ENCODE measurements at places on chromosomes 16 and 17. TPM values are rescaled to one million over a fixed set of nuclear protein-coding genes. Genes with fewer than 3 reads are reported as not detected.
A peak's percentile ranks its signal among the peaks of the same experiment; 100 is the strongest.

DNA sequence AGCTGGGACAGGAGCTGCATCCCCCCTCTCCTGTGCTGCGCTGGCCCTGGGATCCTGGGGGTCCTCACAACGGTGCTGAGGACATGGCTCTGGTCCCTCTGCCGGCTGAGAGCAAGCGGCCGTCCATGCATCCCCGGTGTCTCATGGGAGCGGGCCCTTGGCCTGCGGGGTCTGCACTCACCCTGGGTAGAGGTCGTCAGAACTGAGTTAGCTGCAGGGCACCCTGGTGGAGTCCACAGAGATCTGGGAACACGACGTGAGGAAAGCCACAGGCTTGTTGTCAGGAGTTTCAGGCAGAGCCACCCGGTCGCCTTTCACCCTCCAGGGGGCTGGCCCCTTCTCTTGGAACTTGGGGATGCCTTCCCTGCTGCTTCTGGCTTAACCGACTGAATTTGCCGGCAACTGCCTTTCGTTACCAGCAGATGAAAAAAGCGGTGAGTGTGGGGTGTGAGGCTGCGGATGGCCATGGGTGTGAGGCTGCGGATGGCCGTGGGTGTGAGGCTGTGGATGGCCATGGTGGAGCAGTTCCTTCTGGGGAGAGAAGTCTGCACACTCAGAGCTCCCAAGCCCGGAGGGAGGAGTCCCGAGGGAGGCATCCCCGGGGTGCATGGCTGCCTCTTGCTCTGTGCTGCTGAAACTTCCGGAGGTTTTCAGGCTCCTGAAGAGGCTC lies 81.7 kb downstream of the LMF1 start:
- DNase-seq = no peak

- no peak for DNase-seq
Observed at GRCh38 chr17:17082878-17083277, 40.6 kb downstream of the MPRIP start.

Gene ZNF785
- 6.7 TPM for total RNA-seq

DNA sequence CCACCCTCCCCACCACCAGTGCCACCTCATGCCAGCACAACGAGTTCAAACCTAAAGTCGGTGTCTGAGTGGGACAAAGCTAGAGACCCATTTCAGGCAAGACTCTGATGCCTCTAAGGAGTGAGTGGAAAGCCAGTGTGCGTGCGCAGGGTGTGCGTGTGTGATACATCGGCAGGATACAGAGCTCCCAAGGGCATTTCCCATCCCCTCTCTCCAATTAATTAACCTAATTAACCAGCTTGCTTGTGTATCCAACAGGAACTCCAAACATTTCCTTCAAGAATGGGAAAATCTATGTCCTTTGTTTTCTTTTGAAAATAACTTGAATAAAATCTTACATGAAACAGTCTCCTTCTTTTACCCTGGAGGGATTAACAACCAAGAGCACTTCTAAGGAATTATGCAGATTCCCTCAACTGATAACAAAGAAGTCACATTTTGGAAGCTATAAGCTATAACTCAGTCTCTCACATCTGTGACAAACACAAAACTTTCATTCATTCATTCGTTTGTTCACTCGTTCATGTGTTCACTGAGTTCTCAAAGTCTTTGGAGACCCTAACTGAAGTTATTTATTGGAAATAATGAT lies 9.9 kb downstream of the ATPAF2 start:
- DNase-seq = no peak

- DNase-seq = peak; percentile 69
Observed at GRCh38 chr17:4476511-4477070, 22.1 kb upstream of the SPNS2 start.

GRCh38 chr16:77500286-77500598 lies 65.4 kb upstream of the ADAMTS18 start:
- DNase-seq = no peak

GRCh38 chr16:84579936-84580335 lies 37.9 kb downstream of the COTL1 start:
- no peak for DNase-seq

GRCh38 chr17:10357768-10358167 lies 15.0 kb downstream of the MYH13 start:
- no peak for DNase-seq

DNA sequence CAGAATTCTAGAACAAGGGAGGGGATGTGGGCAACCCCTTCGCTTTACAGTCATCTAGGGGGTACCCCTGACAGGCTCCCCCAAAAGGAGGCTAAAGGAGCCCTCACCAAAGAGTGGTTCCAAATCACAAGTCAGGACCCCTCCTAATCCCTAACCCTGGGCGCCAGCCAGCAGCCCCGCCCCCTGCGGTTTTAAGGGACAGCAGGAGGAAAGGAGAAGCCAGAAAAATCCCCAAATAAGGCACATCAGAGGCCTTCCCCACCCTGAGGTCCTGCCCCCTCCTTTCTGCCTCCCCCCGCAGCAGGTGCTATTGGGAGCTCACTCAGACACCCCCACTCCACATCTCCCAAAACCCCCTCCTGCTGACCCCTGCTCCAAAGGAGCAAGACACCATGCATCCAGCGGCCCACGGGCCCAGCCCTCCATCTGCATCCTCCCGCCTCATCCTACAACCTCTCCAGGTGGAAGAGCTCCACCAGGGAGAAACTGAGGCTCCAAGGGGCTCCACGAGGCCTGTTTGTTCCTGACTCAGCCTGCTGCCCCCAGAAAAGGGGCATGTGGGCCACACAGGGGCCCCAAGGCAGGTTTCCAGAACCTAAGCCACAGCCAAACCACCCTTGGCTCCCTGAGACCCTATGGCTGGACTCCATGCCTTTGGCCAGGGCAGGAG lies 93.5 kb downstream of the GOSR1 start:
- peak; percentile 49 for DNase-seq

Gene ABCA6
- total RNA-seq = 14.6 TPM

- DNase-seq = no peak
Observed at GRCh38 chr17:30956764-30957374, 14.0 kb upstream of the RNF135 start.

- DNase-seq = no peak
Observed at GRCh38 chr16:6510261-6510660, 822.4 kb upstream of the RBFOX1 start.

Gene AATK
- 9.3 TPM for total RNA-seq

DNA sequence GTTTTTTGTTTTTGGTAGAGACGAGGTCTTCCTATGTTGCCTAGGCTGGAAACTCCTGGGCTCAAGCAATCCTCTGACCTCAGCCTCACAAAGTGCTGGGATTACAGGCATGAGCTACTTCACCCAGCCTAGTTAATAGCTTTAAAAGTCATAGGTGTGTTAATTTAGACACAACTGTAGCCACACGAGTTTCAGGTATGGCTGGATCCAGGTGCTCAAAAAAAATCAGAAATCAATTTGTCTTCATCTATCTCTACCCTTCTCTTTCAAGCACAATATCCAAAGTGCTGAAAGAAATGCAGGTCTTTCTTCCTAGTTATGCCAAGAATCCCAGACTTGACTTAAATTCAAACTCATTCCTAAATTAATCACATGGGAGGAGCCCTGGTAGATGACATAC lies 23.9 kb upstream of the C16orf87 start:
- DNase-seq = no peak

DNA sequence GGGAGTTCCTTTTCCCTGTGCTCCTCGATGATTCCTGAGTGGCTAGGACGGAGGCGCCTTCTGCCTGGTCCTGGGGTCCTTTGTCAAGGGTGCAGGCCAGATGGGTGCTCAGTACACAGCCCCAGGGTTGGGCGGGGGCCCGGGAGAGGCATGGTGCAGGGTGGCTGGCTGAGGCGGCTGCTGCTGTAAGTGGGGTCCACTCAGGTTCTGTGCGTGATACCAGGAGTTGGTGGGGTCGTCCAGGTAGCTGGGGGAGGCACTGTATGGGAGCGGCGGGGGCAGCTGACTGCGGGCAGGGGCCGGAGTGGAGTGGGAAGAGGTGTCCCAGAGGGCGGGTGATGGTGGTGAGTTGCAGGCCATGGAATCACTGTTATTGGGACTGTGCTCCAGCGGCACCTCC lies 3.6 kb downstream of the DLX3 start:
- peak; percentile 66 for DNase-seq

Gene RNF43
- total RNA-seq = 1.6 TPM

GRCh38 chr16:23863511-23864422 lies 28.0 kb downstream of the PRKCB start:
- no peak for DNase-seq

- no peak for DNase-seq
Observed at GRCh38 chr17:81386646-81387099, 8.6 kb upstream of the BAHCC1 start.

- DNase-seq = no peak
Observed at GRCh38 chr17:31112001-31112661, 17.4 kb downstream of the NF1 start.

Gene MRPS23
- total RNA-seq = 59.6 TPM

DNA sequence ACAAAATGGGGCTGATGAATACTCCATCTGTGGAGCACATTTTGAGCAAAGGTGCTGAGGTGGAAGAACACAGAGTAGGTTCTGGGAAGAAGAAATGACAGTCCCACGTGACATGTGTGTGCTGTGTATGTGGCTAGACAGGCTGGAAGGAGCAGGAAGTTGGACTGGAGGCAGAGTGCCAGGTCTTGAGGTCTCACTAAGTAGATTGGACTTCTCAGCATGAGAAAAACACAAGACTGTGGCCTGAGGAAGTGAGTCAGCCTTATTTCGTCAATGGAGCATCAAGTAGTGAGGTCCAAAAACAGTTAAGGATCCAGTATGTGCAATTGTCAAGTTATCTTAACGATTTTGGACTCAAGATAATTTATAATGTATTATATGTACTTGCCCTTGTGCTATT lies 736.5 kb downstream of the KCNJ2 start:
- DNase-seq = peak; percentile 78

DNA sequence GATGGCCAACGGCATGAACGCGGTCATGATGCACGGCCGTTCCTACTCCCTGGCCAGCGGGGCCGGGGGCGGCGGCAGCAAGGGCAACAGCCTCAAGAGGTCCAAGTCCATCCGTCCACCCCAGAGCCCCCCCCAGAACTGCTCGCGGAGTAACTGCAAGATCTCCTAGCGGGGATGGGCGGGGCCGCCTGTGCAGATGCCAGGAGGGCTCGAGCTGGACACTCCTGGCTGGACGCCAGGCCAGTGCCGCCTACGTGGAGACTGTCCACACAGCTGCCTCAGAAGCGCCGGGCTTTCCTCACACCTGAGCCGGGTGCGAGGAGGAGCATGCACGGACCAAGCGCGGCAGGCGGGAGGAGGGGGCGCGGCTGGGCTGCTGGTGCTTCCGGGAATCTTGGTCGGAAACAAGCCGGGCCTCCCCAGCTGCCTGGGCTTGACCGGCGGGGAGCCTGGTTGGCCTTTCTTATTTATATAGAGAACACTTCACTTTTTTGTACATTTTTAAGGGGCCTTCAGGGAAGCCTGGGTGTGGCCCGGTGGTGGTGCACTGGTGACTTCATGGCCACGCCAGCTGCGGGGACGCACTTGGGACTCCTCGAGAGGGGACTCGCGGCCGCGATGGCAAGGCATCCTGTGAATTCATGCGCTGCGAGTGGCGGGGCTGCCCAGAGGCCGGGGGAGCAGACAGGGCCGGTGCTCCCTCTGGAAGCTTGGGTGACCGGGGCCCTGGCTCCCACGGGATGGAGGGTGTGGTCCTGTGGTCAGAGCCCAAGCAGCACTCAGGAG lies 3.1 kb upstream of the WFIKKN1 start:
- DNase-seq = no peak

DNA sequence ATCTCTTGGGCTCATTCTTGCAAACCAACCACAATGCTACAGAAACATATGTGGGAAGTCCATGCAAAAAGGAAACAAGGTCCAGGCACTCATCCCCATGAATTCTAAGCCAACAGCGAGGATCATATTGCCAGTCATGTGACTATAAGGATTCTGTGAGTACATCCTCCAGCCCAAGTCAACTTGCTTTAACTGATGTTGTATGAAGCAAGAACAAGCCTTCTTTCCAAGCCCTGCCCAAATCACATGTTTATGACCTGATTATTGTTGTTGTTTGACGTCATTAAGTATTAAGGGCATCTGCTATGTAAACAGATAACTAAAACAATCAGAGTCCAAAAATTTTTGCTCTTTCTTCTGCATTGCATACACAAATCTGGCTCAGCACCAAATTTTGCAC lies 78.2 kb upstream of the MON1B start:
- DNase-seq = no peak

DNA sequence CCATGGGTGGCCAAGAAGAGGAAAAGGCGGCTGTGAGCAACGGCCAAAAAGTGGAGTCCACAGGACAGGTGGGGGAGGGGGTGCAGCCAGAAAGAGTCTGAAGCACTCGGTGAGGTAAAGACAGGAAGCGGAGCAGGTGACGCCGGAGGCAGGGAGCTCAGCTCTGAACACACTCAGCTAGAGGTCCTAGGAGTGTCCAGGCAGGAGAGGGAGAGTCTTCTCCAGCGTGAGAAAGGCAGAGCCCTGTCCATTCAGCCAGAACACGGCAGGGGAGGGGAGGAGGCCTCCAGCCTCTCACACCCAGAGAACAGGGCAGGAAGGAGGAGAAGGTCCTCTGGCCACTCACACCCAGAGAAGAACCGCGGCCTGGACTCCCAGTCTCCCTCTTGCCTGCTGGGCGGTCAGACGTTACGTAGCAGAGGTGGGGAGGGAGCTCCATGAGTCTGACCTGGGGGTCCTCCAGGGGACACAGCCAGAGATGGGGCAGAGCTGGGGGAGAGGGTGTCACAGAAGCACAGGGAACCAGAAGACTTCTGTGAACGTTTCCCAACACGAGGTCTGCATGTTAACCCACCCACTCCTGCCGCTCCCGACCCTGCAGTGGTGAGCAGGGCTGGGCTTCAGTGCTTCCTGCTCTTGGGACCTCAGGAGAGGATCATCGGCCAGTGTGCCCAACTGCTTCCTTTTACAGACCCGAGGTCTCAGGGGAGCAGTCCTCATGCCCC lies 89.2 kb downstream of the ABR start:
- no peak for DNase-seq

DNA sequence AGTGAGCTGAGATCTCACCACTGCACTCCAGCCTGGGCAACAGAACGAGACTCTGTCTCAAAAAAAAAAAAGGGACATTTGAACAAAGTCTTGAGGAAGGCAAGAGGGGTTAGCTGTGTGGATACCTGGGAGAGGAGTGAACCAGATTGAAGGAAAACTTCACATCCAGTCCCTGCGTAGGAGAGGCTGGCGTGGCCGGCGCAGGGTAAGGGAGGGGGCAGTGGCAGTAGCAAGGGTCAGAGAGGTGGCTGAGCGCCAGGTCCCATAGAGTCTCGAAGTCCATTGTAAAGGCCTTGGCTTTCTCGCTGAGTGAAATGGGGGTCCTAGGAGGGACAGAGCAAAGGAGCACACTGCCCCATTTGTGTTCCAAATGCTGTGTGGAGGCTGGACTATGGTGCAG lies 171.8 kb upstream of the WSCD1 start:
- no peak for DNase-seq

DNA sequence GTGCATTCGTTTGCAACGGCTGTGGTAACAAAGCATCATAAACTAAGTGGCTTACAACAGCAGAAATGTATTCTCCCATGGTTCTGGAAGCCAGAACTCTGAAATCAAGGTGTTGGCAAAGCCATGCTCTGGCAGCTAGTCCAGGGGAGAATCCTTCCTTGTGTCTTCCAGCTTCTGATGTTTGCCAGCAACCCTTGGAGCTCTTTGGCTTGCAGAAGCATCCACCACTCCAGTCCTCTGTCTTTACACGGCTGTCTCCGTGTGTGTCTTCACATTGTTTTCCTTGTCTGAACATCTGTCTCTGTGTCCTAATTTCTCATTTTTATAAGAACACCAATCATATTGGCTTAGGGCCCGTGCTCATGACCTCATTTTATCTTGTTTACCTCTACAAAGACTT lies 265.3 kb upstream of the HSBP1 start:
- no peak for DNase-seq

GRCh38 chr16:75271441-75272096 lies 20.1 kb upstream of the BCAR1 start:
- no peak for DNase-seq

Measured in cardiac septum (tissue), 1 donor.